ENCODE measurements at places on chromosomes 1 and 21. TPM values are rescaled to one million over a fixed set of nuclear protein-coding genes. Genes with fewer than 3 reads are reported as not detected.

Gene CR1
- 3.6 TPM for polyA plus RNA-seq

Gene HTR6
- polyA plus RNA-seq: not detected

Gene DNAH14
- polyA plus RNA-seq: 1.8 TPM

Gene CA6
- polyA plus RNA-seq: 0.12 TPM

Gene SLAMF1
- not detected for polyA plus RNA-seq

Gene CXADR
- 0.11 TPM for polyA plus RNA-seq

Gene OR2T29
- not detected for polyA plus RNA-seq

Gene B3GALT2
- 0.79 TPM for polyA plus RNA-seq

Gene PTGER3
- 29.2 TPM for polyA plus RNA-seq

Gene MR1
- 4.9 TPM for polyA plus RNA-seq

Gene OR2T33
- polyA plus RNA-seq: not detected

Gene CELA2A
- not detected for polyA plus RNA-seq

Gene ESRRG
- polyA plus RNA-seq: 2.1 TPM

Gene RGS7
- polyA plus RNA-seq: not detected
